Stimulated activated CD8-positive, alpha-beta memory T cell treated with anti-CD3 and anti-CD28 coated beads, Interleukin-2, amount 100 ng/mL, for 1 hour (primary cell): ENCODE measurements at places on chromosomes 1 and 21.
A peak's percentile ranks its signal among the peaks of the same experiment; 100 is the strongest.

DNA sequence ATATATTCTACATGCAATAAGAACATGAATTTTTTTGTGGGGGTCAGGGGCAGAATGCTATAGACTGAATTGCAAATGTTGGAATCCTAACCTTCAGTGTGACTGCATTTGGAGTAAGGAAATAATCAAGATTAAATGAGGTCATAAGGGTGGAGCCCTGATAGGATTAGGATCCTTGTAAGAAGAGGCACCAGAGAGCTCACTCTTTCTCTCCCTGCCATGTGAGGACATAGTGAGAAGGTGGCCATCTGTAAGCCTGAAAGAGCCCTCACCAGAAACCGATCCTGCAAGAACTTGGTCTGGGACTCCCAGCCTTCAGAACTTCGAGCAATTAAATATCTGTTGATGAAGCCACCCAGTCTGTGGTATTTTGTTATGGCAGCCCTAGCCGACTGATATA is 70.3 kb upstream of the SOX13 start:
- DNase-seq = no peak

- DNase-seq = no peak
Measured at GRCh38 chr1:15426492-15427279, 11.6 kb upstream of the CTRC start.

- no peak for DNase-seq
Measured at GRCh38 chr1:151807766-151808165, 2.5 kb upstream of the LINGO4 start.

- DNase-seq = no peak
Measured at GRCh38 chr1:116097626-116098025, 13.6 kb upstream of the MAB21L3 start.

- no peak for DNase-seq
Measured at GRCh38 chr21:14956807-14957206, 108.0 kb downstream of the NRIP1 start.

DNA sequence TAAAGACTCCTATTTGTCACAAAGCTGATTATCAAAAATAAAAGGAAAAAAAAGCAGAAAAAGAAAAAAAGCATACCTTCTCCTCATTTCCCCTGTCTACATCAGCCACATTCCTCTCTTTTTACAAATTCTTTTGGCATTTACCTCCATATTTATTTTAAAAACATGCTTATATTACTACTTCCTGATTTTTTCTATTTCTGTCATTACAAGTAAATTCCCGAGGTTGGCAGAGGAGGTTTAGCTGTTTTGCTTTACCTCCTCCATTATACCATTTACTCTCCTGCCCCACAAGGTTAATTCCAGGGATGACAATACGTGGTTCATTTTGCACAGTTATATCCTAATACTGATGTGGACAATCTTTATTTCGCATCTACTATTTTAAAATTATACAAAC is 26.3 kb upstream of the CD34 start:
- no peak for DNase-seq

DNA sequence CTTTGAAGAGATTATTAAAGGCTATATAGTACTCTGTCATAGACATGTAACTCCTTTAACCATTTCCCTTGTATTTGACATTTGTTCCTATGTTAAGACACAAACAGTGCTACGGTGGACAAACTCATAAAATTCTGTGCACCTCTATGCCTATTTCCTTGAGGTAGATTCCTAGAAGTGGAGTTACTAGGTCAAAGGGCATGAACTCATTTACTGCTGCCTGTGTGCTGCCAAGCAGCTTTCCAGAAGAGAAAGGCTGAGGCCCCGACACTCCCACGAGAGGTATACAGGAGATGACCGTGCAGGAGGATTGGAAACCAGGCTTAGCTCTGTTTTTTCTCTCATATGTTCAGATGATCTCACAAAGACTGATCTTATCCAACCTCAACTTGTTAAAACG is 34.4 kb upstream of the TENT5C start:
- no peak for DNase-seq

- DNase-seq = peak; percentile 24
Measured at GRCh38 chr21:36125512-36126207, 9.2 kb upstream of the CBR3 start.

GRCh38 chr1:64245495-64245894 is 42.1 kb downstream of the UBE2U start:
- DNase-seq = no peak

GRCh38 chr1:215132156-215132555 is 49.6 kb downstream of the KCNK2 start:
- no peak for DNase-seq

GRCh38 chr1:204198348-204199340 is 2.4 kb upstream of the KISS1 start:
- no peak for DNase-seq

DNA sequence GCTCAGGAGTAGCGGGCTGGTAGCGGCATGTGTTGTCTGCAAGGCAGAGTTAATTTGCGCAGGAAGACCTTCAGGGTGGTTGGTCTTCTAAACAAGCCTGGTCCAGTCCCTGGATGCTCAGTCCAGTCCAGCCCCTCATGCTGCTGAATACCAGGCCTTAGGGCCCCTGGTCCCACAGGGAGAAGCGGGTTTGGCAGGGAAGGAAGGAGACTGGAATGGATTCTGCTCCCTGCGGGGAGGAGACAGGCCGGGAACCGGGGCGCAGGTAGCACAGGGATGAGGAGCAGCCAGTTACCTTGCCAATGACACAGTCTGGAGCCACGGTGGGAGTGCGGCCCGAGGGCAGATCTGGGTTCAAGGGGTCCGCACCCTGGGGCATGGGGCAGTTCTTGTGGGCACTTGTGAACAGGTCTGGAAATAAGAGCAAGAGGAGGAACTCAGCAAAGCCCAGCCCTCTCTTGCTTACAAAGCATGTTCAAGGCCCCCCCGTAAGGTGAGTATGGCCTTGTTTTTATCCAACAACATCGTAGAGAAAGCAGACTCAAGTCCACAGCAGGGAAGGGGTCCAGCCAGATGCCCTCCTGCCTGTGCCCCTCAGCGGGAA is 10.1 kb downstream of the FAM131C start:
- DNase-seq = no peak

DNA sequence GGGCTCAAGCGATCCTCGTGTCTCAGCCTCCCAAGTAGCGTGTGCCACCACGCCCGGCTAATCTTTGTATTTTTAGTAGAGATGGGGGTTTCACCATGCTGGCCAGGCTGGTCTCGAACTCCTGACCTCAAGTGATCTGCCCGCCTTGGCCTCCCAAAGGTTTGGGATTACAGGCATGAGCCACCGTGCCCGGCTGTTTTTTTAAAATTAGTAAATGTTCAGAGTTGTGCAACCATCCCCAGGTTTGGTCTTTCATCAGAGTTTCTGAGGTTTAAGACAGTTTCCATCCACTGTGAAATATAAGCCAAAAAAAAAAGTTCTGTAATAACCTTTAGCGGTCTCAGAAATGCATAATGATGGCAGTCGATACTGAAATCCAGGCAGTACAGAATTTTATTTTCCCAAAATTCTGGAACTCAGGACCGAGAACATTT is 550 bp upstream of the SYT11 start:
- no peak for DNase-seq

- DNase-seq = no peak
Measured at GRCh38 chr1:200473698-200474371, 64.0 kb upstream of the ZNF281 start.
